ENCODE measurements at places on chromosomes 2 and 18. TPM values are rescaled to one million over a fixed set of nuclear protein-coding genes. Genes with fewer than 3 reads are reported as not detected.

Gene TMEM247
- total RNA-seq, result not detected

DNA sequence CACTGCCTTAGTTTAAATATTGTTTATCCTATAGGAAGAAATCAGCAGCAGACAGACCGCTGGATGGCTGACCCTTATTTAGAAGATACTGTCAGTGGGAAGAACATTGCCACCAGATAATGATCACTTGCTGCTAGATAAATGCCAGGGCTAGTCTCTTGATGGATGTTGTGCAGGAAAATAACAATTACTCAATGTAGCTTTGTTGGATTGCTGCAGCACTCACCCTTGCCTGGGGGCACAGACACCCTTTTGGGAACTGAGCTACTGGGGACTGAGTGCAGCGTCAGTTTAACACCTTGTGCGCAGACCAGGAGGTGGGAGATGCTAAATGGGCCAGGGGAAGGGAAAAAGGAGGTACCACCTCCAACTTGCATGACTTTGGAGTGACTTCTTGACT, 64.2 kb upstream of the CAPN13 start:
- no peak for DNase-seq
- H3K36me3 ChIP-seq, result no peaks in the 10 kb centered on the region
- no peak overlapping the region for H3K4me3 ChIP-seq
- no peak overlapping the region for H3K27ac ChIP-seq
- H3K27me3 ChIP-seq, result no peaks in the 10 kb centered on the region

- H3K36me3 ChIP-seq, result no peaks in the 10 kb centered on the region
- DNase-seq, result peak; percentile 36
- peak overlapping the region; percentile 91 for H3K27ac ChIP-seq
- peaks cover 26% of the 10 kb centered on the region for H3K4me1 ChIP-seq
These were observed 319 bp downstream of the ZSCAN30 start for GRCh38 chr18:35289727-35290093.

Gene EFHD1
- 20.8 TPM for total RNA-seq

GRCh38 chr2:37020212-37020886, 54.0 kb upstream of the STRN start:
- peak overlapping the region; percentile 87 for H3K27ac ChIP-seq
- H3K4me1 ChIP-seq, result peaks cover 22% of the 10 kb centered on the region
- no peak overlapping the region for H3K4me3 ChIP-seq
- H3K27me3 ChIP-seq, result no peaks in the 10 kb centered on the region

Gene CXCR2
- total RNA-seq, result 0.67 TPM

DNA sequence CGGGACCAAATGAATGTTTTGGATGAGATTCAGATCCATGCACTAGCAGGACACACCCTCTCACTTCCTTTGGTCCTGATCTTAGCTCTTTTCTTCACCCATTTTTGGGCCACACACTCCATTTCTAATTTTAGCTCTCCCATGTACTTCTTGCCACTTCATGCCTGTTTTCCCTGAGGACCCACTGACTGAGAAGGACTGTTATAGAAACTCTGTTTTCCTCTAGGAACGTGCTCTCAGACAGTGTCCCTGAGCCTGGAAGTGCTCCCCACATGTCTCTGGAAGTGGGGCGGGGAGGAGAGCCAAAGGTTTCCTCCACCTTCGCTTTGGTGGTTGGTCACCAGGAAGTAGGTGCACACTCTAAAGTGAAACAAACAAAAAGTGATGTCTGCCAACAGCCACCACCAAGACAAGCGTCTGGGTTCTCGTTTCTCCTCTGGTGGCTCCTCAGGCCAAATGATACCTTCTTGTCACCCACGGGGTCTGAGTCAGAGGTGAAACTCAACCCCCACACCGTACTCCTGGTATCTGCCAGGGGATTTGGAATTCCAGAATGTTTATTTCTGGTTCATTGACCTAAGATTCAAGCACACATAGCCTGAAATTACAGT, 74.7 kb downstream of the MERTK start:
- no peaks in the 10 kb centered on the region for H3K36me3 ChIP-seq
- H3K4me3 ChIP-seq, result no peak overlapping the region
- no peaks in the 10 kb centered on the region for H3K27me3 ChIP-seq
- no peak for DNase-seq
- H3K27ac ChIP-seq, result no peak overlapping the region

DNA sequence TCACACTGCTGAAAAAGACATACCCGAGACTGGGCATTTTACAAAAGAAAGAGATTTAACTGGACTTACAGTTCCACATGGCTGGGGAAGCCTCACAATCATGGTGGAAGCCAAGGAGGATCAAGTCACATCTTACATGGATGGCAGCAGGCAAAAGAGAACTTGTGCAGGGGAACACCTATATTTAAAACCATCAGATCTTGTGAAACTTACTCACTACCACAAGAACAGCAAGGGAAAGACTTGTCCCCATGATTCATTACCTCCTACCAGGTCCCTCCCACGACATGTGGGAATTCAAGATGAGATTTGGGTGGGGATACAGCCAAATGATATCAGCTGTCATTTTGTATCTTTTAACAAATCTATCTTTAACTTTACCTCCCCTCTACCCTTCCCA, 251.1 kb upstream of the RASGRP3 start:
- no peaks in the 10 kb centered on the region for H3K27me3 ChIP-seq
- no peaks in the 10 kb centered on the region for H3K36me3 ChIP-seq
- no peak overlapping the region for H3K4me3 ChIP-seq
- H3K4me1 ChIP-seq, result peaks cover 7% of the 10 kb centered on the region
- no peak for DNase-seq

Gene SPATS2L
- total RNA-seq, result 77.7 TPM

GRCh38 chr2:225033440-225034318, 8.6 kb downstream of the DOCK10 start:
- no peaks in the 10 kb centered on the region for H3K36me3 ChIP-seq
- no peak overlapping the region for H3K27ac ChIP-seq
- no peaks in the 10 kb centered on the region for H3K27me3 ChIP-seq
- H3K4me1 ChIP-seq, result no peaks in the 10 kb centered on the region
- no peak for DNase-seq

Gene SERPINB11
- total RNA-seq, result not detected

DNA sequence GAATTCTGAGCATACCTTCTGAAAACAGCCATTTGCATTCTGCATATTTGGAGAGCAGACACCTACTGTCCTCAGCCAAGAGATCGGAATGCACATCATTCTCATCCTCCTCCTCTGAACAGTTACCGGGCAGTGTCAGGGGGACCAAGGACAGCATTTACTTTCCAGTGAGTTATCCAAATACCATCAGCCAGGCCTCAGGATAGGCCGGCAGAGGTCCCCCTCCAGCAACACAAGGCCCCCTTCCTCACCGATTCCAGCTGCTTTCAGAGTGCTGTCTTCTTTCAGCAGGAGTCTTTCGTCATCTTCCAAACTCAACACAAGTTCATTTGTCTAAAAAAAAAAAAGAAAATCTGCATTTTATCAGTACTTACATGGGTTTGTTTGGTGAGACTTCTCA, 55.3 kb downstream of the C2orf76 start:
- no peak for DNase-seq
- H3K27me3 ChIP-seq, result no peaks in the 10 kb centered on the region
- H3K36me3 ChIP-seq, result no peaks in the 10 kb centered on the region
- no peak overlapping the region for H3K27ac ChIP-seq
- H3K4me1 ChIP-seq, result peaks cover 7% of the 10 kb centered on the region
- no peak overlapping the region for H3K4me3 ChIP-seq

DNA sequence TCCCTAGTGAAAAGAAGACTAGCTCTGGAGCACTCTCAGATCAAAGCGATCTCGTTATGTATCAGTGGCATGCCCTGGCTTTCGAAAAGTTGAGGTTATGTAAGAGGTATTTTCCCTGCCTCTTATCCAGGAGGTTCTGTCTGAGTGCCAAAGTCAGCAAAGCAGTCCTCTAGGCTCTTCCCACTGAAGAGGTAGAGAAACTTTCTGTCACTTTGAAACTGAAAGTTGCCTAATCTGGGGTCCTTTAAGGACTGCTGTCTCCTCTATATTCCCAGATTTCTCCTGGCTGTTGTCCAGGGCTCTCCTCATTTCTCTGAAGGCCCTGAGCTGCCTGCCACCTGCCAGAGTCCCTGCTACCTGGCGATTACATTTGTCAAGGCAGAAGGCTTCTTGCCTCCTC, 96.3 kb downstream of the B3GNT2 start:
- no peak overlapping the region for H3K4me3 ChIP-seq
- H3K27me3 ChIP-seq, result no peaks in the 10 kb centered on the region
- no peak overlapping the region for H3K27ac ChIP-seq

GRCh38 chr2:53093355-53093754, 674.2 kb upstream of the CHAC2 start:
- H3K4me1 ChIP-seq, result no peaks in the 10 kb centered on the region
- H3K27ac ChIP-seq, result no peak overlapping the region
- H3K36me3 ChIP-seq, result no peaks in the 10 kb centered on the region
- DNase-seq, result no peak

Gene SFXN5
- total RNA-seq, result 11.8 TPM

GRCh38 chr2:135913727-135914365, 37.6 kb upstream of the MCM6 start:
- H3K4me3 ChIP-seq, result no peak overlapping the region
- H3K27ac ChIP-seq, result no peak overlapping the region
- H3K27me3 ChIP-seq, result no peaks in the 10 kb centered on the region
- H3K4me1 ChIP-seq, result no peaks in the 10 kb centered on the region
- peak; percentile 29 for DNase-seq
- H3K36me3 ChIP-seq, result peaks cover 8% of the 10 kb centered on the region

DNA sequence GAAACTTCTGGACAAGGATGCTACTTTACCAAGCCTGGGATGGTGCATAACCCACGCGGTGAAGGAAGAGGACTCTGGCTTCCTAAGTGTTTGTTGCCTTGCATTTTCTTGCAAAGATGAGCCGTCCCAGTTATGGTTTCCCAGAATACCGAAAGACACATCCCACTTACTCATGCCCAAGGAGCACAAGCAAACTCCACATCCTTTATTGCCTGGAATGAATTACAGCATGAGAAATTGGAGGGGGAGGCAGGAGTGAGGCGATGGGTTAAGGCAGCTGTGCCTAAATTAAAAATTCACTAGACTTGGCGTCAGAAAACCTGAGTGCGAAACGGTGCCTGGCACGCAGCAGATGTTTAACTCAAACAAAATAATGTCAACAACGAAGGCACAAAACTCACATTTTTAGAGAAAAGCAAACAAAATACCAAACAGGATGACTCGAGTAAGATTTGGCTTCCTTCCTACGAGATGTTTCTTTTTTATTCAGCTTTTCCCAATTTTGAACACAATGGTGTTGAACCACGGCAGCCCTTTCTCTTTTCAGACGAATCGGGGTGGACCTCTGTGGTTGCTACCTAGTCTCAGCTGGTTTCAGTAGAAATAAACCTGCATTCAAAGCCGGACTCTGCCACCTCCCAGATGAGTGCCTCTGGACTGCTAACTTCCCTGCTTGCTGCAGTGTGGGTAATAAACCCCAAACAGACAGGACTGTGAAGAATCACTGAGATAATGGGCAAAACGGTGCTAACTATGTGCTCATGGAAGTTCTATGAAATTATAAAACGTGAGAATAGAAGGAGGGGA, 100.3 kb upstream of the NCK2 start:
- no peaks in the 10 kb centered on the region for H3K27me3 ChIP-seq
- DNase-seq, result no peak
- H3K4me3 ChIP-seq, result no peak overlapping the region
- no peaks in the 10 kb centered on the region for H3K4me1 ChIP-seq

GRCh38 chr2:52269696-52270485, 1238.0 kb upstream of the NRXN1 start:
- no peak for DNase-seq
- no peaks in the 10 kb centered on the region for H3K4me1 ChIP-seq
- no peaks in the 10 kb centered on the region for H3K27me3 ChIP-seq
- H3K4me3 ChIP-seq, result no peak overlapping the region
- no peak overlapping the region for H3K27ac ChIP-seq
- no peaks in the 10 kb centered on the region for H3K36me3 ChIP-seq

Gene ERFE
- total RNA-seq, result 0.64 TPM

- no peak overlapping the region for H3K4me3 ChIP-seq
- no peaks in the 10 kb centered on the region for H3K36me3 ChIP-seq
- DNase-seq, result no peak
- H3K27ac ChIP-seq, result no peak overlapping the region
These were observed 27.2 kb upstream of the CDH2 start for GRCh38 chr18:28204154-28204553.

GRCh38 chr2:114027437-114027836, 137.5 kb downstream of the ACTR3 start:
- no peak overlapping the region for H3K27ac ChIP-seq
- no peak for DNase-seq
- H3K36me3 ChIP-seq, result no peaks in the 10 kb centered on the region
- H3K4me3 ChIP-seq, result no peak overlapping the region
- H3K4me1 ChIP-seq, result no peaks in the 10 kb centered on the region
- H3K27me3 ChIP-seq, result peaks cover 4% of the 10 kb centered on the region

Gene SP140
- not detected for total RNA-seq

DNA sequence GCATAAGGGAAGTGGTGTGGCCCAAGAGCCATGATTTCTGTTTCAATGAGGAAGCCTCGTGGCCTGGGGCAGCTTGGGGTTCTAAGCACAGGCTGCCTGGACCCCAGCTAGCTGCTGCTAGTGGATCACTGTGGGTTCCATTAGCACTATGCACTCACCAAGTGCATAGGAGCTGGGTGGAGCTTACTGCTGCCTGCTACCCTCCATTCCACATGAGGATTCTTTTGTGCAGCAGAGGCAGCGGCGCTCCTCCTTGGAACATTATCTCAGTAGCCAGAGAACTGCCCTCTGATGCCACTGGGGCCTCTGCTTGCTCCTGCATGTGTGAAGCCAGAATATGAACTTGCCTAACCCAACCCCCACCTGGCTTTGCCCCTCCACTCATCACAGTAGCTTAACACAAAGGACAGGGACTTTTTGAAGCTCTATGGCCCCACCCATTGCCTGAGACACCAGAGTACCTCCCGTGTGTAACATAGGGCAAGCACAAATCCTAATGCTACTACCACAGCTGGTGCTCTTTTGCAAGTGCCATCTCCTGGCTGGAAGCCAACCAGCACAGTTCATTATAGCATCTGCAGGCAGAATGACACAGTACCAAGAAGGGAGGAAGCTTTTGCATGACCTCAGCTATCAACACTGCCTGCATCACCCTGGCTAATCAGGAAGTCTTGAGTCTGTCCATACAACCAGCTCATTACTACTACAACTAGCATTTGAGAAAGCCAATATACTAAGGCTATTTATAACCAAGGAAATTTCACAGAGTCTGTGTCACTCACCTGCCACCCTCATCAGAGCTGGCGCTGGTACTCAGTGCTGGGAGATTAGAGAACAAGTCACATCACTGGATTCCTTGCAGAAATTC, 297.0 kb upstream of the GULP1 start:
- DNase-seq, result no peak
- H3K4me1 ChIP-seq, result peaks cover 3% of the 10 kb centered on the region
- H3K27me3 ChIP-seq, result no peaks in the 10 kb centered on the region
- no peak overlapping the region for H3K4me3 ChIP-seq
- no peaks in the 10 kb centered on the region for H3K36me3 ChIP-seq
- no peak overlapping the region for H3K27ac ChIP-seq

GRCh38 chr18:41753826-41754225, 201.2 kb upstream of the PIK3C3 start:
- H3K27ac ChIP-seq, result no peak overlapping the region
- no peaks in the 10 kb centered on the region for H3K36me3 ChIP-seq
- no peak for DNase-seq
- H3K4me1 ChIP-seq, result no peaks in the 10 kb centered on the region
- no peak overlapping the region for H3K4me3 ChIP-seq
- no peaks in the 10 kb centered on the region for H3K27me3 ChIP-seq

- H3K27ac ChIP-seq, result no peak overlapping the region
- no peaks in the 10 kb centered on the region for H3K36me3 ChIP-seq
- H3K27me3 ChIP-seq, result no peaks in the 10 kb centered on the region
These were observed 8.4 kb upstream of the RNF125 start for GRCh38 chr18:32010124-32010721.

Gene PCARE
- total RNA-seq, result 3.3 TPM

Gene RNF138
- 11.7 TPM for total RNA-seq

Gene SIGLEC15
- total RNA-seq, result 0.23 TPM

All from heart right ventricle (tissue), 16 donors.